ENCODE measurements at places on chromosomes 11 and 22.

DNA sequence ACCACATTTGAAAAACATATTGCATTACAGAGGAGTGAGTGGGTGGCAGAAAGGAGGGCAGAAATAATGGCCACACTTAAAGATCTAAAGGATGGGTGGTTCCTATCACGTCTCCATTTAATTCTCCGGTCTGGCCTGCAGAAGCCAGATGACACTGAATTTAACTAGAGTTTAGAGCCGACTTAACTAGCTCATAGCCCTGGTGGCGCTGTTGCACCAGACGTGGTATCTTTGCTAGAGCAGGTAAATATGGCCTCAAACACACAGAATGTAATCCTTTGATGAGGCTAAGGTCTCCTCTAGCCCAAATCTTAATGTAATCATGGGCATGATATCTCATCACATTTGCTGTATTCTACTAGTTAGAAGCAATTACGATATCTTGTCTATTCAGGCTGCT lies 51.5 kb upstream of the GAL start:
- DNase-seq: no peak

DNA sequence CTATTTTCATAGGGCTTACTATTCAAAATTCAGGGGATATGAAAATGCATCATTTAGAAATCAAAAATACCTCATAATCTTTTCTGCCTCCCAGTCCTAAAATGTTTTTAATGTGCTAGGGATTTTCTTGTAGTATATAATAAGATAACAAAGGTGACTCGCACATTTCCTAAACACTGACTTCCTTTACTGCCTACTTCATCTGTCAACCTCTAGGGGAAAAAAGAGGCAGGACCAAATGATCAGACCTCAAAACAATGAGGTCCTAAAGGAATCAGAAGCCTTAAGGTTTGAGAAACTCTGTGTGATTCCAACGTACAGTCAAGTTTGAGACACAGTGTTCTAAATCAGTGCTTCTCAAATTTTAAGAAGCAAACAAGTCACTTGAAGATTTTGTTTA lies 56.1 kb upstream of the POU2AF2 start:
- no peak for DNase-seq

GRCh38 chr11:100841711-100842407 lies 154.8 kb downstream of the ARHGAP42 start:
- DNase-seq: no peak

DNA sequence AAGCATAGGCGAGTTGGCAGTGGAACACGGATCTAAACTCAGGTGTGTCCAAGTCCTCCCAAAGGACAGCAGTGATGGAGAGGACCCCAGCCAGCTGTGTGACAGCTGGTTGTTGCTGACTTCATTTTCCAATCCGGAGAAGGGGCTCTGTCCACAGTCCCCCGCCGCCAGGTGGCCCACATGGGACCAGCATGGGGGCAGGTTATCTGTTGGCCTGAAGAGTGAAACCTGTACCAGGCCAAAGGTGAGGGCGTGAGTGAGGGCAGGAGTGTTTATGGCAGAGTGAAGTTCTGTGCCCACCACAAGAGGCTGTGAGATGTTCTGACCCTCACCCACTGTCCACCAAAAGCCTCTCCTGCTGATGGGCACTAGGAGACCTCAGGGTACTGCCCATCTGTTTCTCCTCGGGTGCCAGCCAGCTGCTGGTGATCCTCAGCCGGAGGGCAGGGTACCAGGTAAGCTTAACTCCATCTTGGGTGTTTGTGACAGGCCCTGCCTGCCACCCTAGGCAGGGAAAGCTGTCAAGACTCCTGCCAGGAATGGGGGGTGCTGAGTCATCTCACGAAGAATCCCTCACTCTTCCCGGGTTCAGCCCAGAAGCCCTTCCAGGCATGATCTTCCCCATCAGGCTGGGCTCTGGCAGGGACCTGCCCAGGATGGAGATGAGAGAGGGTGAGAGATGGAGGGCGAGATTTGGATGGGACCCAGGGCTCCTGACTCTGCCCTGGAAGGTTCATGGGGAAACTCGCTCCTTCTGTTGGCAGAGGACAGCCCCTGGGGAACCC lies 15.5 kb upstream of the TAB1 start:
- no peak for DNase-seq

- DNase-seq: no peak
Measured at GRCh38 chr22:26565889-26566288, 24.0 kb downstream of the TPST2 start.

DNA sequence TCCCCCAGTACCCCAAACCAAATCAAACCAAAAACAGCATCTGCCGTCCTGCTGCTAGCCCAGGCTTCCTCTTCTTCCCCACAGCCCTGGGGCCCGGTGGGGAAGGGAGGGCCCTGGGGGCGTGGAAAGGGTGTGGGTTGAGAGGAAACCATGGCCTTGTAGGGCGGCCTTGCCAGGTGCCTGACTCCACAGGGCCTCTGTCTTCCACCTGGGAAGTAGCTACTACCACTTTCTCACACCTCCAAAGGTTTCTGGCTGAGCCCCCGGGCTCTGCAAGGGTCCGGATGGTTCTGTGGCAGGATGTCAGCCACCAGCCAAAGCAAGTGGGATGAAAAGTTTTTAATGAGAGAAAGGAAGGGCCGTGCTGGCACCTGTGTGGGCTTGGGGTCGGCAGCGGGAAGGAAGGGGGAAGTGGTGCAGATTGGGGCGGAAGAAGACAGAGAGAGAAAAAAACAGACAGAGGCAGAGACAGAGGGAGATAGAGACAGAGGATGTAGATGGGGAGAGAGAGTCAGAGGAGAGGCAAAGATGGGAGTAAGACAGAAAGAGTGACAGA lies 10.5 kb downstream of the TPST2 start:
- DNase-seq: no peak

DNA sequence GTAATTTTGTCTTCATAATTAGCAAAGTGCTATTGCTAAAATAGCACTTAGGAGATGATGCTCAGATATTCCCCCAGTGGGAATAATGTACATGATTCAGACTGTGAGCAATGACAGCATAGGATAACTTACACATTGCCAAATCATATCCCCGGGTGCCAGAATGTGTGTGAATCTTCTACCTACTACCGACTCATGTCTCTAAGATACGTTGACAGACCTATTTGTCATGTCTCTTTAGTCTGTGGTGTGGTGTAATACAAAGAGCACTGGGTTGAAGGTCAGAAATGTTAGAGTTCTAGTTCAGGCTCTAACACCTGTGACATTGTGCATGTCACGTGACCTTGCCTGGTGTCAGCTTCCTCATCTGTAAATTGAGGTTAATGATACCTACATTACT lies 31.0 kb upstream of the PICALM start:
- no peak for DNase-seq

DNA sequence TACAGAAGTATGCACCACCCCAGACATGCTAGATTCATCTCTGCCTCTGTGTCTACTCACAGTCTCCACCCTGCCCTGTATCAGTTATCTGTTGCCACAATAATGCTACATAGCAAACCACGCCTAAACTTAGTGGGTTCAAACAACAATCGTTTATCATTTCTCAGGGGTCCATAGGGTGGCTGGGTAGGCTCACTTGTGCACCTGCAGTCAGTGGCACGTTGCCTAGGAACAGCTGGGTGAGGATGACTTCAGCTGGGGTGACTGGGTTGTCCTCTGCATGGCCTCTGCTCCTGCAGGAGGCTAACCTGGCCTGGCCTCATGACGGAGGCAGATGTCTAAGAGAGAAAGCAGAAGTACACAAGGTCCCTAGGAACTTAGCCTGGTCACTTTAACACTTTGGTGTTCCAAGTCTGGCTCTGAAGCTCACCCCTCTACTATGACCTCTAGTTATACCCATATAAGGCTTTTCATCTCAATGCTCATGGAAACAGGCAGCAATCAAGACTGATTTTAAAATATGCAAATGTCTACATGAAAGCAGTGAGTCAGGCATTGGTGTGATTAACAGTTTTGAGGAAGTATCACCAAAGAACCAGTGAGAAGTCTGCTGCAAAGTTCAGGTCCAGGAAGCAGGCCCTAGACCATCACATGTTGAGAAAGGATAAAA lies 10.7 kb downstream of the OLFML1 start:
- DNase-seq: no peak

- no peak for DNase-seq
Measured at GRCh38 chr11:15816260-15816871, 540.0 kb downstream of the SOX6 start.

DNA sequence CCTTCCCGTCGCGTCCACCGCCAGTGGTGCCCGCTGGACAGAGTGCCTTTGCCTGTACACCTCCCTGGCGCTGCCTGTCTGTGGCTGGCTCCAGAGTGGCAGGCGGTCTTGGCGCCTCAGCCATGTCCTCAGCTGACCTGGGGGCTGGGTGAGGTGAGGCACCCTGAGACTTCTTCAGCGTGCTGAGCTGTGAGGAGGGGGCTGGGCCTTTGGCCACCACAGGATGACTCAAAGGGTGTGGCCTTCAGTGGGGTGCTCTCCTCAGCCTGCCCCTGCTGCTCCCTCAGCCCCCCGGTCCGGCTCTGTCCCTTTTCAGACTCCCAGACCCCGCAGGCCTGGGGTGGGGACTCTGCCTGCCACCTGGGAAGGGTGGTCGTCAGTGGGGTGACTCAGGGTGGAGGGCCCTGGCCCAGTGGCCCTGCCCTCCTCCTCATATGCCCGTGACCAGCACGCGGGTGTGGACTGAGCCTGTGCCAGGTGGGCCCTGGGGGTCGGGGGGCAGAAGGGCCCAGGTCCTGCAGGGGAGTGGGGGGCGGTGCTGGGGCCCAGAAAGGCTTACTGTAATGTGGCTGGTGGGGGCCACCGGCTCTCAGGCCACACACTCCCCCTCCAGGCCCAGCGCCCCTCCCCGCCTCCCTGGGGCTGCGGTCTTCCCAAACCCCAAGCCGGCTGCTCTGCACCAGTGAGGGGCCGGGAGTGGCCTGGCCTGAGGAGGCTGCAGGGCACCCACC lies 15.9 kb downstream of the CRELD2 start:
- no peak for DNase-seq

GRCh38 chr11:111047374-111047773 lies 198.2 kb upstream of the POU2AF2 start:
- DNase-seq: no peak

DNA sequence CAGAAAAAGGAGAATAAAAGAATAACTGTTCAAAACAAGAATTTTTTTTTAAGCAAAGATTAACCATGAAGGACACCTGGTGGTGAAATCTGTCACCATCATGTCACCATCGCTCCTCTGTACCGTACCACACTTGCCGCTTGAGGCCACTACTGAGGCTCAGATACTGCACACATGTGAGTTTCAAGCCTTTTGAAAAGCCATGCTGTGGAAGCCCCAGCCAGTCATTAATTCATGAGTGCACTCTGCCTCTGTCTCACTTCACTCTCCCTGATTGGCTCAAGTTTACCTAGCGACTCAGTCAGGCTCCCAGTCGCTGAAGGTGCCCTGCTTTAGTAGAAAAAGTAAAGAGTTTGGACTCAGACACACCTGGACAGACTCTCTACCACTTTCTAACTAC lies 6.6 kb upstream of the MS4A12 start:
- no peak for DNase-seq

- DNase-seq: no peak
Measured at GRCh38 chr11:93756748-93757147, 15.3 kb downstream of the C11orf54 start.

DNA sequence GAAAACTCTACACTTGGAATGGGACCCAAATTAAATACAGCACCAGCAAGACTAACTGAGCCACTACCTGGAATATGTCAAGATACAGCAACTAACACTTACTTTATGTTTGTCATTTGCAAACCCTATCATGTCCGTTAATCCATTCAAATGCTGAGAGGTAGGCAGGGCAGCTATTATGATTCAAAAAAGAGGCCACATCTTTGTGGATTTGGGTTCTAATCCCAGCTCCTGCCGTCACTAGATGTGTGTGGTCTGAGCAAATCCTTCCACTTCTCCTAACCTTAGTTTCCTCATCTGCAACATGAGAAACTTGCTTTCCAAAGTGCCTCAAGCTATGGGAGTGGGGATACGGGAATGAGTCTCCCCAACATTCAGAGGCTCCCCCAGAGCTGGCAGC lies 24.2 kb downstream of the FLI1 start:
- DNase-seq: no peak

DNA sequence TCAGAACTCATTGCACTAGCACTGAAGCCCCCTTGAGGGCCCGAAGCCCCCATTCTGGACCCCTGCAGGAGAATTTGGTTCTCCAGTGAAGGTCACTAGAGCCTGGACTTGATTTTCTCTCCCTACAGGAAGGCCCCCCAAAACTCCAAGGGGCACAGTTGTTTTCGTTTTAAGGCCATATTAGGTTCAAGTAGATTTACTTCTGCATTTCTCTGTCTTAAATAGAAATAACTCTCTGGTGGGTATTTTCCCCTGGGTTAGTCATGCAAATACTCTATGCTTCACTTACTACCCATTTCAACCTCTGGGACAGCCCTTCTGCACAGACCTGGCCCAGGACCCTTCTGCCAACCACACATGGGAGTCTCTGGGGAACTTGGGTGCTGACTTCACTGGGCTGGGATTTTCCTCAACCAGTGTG lies 41.6 kb downstream of the WEE1 start:
- no peak for DNase-seq

- no peak for DNase-seq
Measured at GRCh38 chr11:128848815-128849455, 18.2 kb downstream of the KCNJ1 start.

DNA sequence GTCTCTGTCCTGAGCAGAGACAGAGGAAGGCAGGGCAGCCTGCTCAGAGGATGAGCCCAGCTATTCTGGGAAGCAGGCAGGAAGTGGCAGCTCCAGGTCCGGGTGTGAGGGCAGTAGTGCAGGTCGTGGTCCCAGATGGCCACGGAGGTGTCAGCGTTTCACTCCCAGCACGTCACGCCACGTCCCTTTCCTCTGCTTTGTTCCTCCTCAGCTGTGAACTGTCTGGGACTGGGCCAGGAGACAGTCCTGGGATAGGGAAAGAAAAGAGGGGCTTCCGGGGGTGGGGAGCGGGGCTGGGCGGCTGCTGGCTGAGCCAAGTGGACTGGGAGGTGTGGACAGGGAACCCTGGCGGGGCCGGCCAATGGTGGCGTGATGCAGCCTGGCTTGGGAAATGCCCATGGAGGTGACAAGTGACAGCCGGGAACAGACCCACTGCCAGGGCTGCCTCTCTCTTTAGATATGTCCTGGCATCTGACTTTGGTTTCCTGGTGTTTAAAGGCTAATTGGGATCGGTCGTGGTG lies 64.7 kb downstream of the KCNQ1 start:
- no peak for DNase-seq

GRCh38 chr11:1908618-1909017 lies 10.9 kb upstream of the TNNT3 start:
- no peak for DNase-seq

GRCh38 chr11:58028687-58029411 lies 1.9 kb upstream of the OR6Q1 start:
- no peak for DNase-seq

GRCh38 chr11:126423154-126423553 lies 67.7 kb downstream of the ST3GAL4 start:
- no peak for DNase-seq

GRCh38 chr11:10565493-10565892 lies 3.0 kb downstream of the LYVE1 start:
- no peak for DNase-seq
